ENCODE measurements at places on chromosomes 13 and 19. TPM values are rescaled to one million over a fixed set of nuclear protein-coding genes. Genes with fewer than 3 reads are reported as not detected.

- DNase-seq = no peak
Measured at GRCh38 chr19:49921871-49922795, 6.9 kb upstream of the ATF5 start.

DNA sequence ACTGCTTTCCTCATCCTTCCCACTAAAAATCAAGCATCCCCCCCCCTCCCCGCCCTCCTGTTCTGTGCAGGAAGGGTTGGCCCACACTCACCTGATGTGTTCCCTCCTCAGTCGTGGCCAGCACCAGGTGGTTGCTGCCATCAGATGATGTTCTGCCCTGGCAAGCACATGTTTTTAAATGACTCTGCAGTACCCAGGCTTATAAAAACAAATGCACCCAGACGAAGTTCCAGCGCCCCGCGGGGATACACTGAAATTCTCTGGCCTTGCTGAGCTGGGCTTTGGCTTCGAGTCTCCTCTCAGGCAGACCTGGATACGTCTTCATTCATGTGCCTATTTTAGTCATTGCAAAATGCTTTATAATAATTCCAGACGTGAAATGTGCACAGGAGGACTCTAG, 316.3 kb downstream of the DLEU7 start:
- DNase-seq = no peak

DNA sequence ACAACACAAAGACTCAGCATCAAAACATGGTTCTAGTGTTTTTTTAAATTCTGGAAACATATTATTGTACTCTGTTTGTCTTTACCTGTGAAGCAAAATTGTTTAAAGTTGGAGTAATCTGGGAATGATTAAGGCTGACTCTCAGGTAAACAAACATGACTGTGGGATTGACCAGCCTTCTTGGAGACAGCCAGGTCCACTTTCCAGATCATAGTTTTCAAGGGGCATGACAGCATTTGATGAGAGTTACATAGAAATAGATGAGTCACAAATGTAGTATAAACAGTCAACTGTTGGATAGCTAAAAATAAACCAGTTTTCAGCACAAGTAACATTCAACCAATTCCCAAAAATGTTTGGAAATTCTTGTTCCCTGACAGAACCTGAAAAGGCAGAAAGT, 1680.9 kb downstream of the OLFM4 start:
- no peak for DNase-seq

DUXA gene
- not detected for total RNA-seq

DMKN gene
- total RNA-seq = 276 TPM

GRCh38 chr19:17075864-17076542, 426 bp downstream of the MYO9B start:
- peak; percentile 82 for DNase-seq

DNA sequence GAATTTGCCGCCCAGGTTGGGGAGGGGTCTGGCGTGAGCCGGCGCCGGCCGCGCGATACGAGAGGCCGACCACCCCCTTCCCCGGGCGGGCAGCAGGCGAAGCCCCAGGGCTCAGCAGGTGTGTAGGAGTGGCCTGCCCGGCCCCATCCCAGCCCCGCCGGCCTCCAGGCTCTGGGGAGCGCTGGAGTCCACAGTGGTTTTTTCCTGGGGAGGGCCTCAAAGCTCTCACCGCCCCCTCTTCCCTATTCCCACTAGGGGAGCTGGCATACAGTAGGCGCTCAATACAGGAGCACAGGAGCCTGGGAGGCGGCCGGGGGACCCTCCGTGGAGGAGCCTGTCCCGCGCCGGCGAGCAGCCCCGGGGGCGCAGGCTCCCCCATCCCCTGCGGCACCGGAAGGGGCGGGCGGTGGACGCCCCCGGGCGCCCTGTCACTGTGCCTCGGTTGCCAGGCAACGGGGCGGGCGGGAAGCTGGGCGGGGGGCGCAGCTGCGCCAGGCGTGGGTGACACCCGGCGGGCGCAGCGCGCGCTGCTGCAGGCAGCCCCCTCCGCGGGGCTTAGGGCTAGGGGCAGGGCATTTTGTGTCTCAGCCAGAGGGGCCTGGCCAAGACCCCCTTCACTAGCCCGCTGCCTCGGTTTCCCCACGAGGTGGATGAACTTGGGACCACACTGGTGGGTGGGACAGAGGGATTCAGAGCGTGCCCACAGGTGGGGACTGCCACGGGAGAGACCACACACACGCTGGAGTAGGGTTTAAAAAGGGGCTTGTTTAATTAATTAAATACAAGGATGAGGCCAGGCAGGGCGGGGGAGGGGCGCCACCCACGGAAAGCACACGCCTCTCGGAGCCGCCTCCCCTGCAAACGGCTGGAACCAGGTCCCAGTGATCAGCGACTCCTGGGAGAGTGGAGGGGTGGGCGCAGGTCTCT, 3.6 kb upstream of the REXO1 start:
- DNase-seq = peak; percentile 76

Measured in GM23338 (cell line).